ENCODE measurements at places on chromosomes 11 and 22.

GRCh38 chr11:35812828-35813227, 131.0 kb upstream of the LDLRAD3 start:
- no peak for DNase-seq

GRCh38 chr11:126597041-126597440, 241.6 kb downstream of the ST3GAL4 start:
- no peak for DNase-seq

GRCh38 chr11:4682623-4683419, 14.8 kb downstream of the OR51E2 start:
- DNase-seq = no peak

- DNase-seq = no peak
These were observed 1.0 kb downstream of the MOGAT2 start for GRCh38 chr11:75718419-75719339.

DNA sequence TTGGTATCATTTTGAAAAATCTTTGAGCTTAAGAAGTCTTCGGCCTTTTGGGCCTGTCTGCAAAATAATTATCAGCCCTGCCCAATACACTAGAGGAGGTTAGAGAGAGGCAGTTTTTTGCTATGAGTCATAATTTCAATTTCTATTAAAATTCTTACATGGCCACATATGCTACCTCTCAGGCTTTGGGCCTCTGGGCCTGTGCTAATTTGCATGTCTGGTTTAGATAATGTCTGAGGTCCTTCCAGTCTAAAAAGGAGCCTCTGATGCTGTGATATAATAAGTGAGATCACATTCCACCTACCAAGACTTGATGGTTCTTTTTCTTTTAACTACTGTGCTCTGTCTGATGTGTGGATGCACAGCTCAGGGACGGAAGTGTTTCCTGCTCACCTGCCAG, 70.8 kb downstream of the KCNJ1 start:
- DNase-seq = no peak

DNA sequence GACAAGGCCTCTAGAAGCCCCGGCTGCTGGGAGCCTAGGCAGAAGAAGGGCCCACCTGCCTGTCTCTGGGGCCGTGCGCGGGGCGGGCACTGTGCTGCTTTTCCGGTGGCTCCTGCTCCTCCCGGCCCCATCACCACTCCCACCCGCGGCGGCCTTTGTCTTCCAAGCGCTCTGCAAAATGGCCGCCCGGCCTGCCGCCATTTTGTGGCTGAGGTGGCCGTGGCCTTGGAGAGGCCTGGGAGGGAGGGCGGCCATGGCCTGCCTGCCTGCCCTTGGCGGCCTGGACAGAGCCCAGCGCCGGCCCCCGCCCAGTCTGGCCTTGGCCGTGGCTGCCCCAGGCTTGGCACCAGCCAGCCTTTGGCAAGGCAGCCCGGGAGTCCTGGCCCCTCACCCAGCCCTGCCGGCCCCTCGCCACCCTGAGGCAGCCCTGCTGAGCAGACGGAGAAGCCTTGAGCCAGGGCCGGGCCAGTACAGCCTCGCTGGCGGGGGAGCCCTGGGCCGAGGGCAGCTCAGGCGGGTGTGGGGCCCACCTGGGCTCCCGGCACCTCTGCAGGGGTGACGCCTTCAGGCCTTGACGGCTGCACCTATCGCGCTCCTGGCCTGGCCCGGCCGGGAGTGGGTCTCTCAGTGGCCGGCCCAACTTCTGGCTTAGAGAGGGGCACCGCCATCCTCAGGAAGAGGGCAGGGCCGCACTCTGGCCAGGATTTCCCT, 46.0 kb upstream of the PPARA start:
- no peak for DNase-seq

- DNase-seq = no peak
These were observed 1.4 kb downstream of the TNNI2 start for GRCh38 chr11:1839924-1840779.

GRCh38 chr11:15704064-15704463, 589.3 kb downstream of the INSC start:
- no peak for DNase-seq

Data from T follicular helper cell (primary cell).